Heart left ventricle (tissue), 16 donors: ENCODE measurements at places on chromosomes 11 and 22.

- DNase-seq, result no peak
Measured at GRCh38 chr22:24947881-24948280, 1.4 kb upstream of the LHFPL7 start.

GRCh38 chr22:18063306-18063705, 14.5 kb upstream of the PEX26 start:
- no peak for DNase-seq

GRCh38 chr11:82703796-82704195, 29.9 kb downstream of the FAM181B start:
- no peak for DNase-seq

DNA sequence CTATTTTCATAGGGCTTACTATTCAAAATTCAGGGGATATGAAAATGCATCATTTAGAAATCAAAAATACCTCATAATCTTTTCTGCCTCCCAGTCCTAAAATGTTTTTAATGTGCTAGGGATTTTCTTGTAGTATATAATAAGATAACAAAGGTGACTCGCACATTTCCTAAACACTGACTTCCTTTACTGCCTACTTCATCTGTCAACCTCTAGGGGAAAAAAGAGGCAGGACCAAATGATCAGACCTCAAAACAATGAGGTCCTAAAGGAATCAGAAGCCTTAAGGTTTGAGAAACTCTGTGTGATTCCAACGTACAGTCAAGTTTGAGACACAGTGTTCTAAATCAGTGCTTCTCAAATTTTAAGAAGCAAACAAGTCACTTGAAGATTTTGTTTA, 56.1 kb upstream of the POU2AF2 start:
- DNase-seq, result no peak

- no peak for DNase-seq
Measured at GRCh38 chr11:90845126-90845525, 622.3 kb upstream of the CHORDC1 start.

DNA sequence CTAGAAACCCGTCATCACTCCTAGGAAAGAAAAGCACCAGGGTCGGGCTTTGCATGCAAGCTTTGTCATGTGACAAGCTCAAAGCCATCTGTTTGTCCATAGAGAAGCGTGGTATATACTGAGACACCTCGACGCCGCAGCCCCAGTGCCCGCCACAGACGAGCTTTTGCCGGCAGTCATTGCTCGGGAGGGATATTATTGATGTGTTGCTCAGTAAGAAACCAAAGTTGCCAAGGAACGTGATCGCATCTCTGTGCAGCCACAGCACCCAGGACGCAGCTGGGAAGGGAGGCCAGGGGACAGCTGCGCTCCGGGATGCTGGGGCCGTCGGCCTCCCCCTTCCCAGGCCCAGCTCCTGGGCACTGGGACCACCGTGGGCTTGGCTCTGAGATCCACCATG, 89.5 kb upstream of the KCNQ1OT1 start:
- DNase-seq, result no peak

DNA sequence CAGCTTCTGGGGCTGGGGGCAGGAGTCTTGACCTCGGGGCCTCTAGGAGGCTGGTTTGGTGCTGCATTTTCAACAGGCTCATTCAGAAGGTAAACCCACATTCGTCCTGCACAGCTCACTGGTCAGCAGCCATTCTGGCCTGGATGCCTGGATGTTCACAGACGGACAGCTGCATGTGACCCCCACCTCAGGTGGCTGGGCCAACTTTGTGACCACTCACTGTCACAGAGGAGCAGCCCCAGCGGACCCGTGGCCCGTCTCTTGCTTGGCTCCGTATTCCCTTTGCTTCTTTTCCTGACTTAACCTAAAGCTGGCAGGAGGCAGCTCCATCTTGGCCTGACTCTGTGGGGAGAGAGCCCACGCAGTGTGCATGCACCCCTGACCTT, 8.2 kb downstream of the DGCR8 start:
- DNase-seq, result no peak

DNA sequence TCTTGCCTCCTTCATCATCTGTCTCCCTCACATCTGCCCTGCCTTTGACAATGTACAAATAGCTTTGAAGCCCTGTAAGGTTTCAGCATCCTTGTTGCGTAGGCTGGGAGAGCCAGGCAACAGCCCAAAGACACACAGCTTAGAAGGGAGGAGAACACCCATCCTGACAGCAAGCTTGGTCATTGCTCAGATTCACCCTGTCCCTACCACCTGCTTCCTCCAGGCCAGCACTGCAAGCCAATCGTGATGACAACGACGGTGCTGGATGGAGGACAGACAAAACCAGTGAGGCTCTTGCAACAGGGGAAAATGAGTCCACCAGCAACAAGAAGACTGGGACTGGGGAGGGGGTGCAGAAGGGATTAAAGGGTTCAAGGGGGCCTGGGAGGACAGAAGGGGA, 32.9 kb upstream of the CD5 start:
- no peak for DNase-seq

GRCh38 chr11:46493791-46494190, 100.0 kb downstream of the AMBRA1 start:
- no peak for DNase-seq

DNA sequence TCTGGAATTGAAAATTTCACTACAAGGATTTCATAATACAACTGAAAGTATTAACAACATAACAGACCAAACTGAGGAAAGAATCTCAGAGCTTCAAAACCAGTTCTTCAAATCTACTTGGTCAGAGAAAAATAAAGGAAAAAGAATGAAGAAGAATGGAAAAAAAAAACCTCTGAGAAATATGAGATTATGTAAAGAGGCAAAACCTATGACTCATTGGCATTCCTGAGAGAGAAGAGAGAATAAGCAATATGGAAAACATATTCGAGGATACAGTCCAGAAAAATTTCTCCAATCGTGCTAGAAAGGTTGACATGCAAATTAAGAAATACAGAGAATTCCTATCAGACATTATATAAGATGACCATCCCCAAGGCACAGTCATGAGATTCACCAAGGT, 23.4 kb upstream of the GPR83 start:
- DNase-seq, result no peak

DNA sequence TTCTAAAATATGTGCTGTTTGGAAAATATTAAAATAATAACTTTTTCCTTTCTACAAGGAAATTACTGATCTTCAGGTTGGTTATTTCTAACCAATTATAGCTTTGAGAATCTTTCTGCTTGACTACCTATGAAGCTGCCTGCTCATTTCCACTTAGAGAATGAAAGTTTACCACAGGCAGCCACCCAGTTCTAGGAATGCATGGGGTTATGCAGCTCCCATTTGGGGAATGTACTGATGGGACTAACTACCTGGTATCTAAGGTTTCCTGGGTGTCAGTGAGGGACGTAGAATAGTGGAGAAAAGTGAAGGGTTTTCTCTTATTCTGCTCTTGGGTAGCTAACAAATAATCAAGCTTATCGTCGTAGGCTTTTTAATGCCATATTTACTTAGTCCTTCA, 73.4 kb downstream of the DEUP1 start:
- no peak for DNase-seq

DNA sequence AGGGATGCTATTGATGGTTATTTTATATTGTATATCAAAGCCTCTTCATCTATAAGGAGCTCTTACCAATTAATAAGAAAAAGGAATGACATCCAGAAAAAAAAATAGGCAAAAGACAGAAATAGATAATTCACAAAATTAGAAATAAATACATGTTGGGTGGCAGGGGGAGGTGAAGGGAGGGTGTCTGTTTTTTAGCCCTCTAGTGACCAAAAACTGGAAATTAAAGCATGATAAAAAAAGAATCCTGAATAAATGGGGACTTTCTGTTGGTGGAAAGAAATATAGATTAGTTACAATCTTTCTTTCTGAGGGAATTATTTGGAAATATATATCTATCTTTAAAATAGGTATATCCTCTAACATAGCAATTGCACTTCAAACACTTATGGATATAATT, 42.0 kb upstream of the TTC36 start:
- no peak for DNase-seq

DNA sequence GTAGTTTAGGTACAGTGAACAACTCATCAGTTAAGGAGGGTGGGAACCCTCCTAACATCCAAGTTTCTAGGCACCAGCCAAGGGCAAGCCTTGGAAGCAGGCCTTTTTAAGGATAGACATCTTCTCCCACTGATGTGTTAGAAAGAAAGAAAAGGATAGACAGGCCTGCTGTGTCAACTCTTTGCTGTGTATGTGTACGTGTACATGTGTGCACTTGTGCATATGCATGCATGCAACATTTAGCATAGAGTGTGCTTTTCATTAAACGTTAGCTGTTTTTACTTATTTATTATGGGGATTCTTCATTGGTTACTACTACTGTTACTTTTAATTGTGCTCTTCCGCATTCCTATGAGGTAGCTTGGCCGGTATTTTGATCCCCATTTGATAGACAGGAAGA, 36.1 kb downstream of the RNF169 start:
- no peak for DNase-seq

DNA sequence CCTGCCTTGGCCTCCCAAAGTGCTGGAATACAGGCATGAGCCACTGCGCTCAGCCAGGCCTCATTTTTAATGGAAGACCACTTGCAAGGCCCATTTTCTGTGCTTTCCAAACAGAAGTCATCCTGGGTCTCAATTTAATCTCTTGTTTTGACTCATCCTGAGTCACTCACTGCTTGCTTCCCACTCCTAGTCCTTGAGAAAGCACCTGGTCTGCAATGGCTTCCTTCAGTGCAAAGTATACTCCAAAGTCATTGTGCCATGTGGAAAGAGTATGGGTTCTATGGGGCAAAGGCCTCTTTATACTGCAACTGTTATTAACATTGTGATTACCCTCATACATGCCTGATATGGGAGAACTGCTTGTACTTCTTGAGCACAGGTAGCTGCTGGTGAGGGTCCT, 18.3 kb upstream of the SLC5A1 start:
- no peak for DNase-seq

DNA sequence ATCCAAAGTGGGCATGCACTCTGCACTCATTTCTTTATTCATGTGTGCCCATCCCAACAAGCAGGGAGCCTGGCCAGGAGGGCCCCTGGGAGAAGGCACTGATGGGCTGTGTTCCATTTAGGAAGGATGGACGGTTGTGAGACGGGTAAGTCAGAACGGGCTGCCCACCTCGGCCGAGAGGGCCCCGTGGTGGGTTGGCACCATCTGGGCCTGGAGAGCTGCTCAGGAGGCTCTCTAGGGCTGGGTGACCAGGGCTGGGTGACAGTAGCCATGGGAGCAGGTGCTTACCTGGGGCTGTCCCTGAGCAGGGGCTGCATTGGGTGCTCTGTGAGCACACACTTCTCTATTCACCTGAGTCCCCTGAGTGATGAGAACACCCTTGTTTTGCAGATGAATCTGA, 129.3 kb upstream of the B3GAT1 start:
- DNase-seq, result no peak

DNA sequence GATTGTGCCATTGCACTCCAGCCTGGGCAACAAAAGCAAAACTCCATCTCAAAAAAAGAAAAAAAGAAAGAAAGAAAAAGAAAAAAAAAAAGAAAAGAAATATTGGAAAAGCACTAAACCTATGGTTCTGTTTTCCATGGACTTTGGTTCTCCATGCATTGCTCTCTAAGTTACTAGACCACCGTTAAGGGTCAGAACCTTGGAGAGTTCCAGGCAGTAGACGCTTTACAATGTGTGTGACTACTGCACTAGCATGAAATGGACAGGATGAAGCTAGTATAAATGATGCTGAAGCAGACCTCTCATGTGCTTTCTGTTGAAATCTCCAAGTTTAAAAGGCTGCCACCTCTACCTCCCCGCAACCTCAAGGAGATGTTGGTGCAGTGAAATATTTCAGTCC, 63.5 kb downstream of the SIK2 start:
- no peak for DNase-seq

GRCh38 chr22:26444777-26445176, 15.7 kb downstream of the ASPHD2 start:
- no peak for DNase-seq

DNA sequence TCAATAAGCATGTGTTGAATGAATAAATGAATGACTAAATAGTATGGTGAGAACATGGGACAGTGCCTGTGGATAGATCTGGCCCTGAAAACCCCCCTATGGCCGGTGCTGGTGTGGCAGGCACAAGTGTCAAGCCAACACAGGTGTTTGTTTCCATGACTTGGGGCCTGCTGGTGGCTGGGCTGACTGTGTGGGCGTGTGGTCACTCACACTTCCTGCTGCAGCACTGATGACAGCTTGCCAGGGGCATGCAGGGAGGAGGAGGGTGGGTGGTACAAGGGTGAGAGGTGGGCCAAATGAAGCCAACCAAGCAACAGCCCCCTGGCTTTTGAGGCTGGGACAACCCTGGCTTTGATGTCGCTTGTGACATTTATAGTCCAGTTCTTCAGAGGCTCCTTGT, 30.3 kb upstream of the ABCC8 start:
- DNase-seq, result no peak

DNA sequence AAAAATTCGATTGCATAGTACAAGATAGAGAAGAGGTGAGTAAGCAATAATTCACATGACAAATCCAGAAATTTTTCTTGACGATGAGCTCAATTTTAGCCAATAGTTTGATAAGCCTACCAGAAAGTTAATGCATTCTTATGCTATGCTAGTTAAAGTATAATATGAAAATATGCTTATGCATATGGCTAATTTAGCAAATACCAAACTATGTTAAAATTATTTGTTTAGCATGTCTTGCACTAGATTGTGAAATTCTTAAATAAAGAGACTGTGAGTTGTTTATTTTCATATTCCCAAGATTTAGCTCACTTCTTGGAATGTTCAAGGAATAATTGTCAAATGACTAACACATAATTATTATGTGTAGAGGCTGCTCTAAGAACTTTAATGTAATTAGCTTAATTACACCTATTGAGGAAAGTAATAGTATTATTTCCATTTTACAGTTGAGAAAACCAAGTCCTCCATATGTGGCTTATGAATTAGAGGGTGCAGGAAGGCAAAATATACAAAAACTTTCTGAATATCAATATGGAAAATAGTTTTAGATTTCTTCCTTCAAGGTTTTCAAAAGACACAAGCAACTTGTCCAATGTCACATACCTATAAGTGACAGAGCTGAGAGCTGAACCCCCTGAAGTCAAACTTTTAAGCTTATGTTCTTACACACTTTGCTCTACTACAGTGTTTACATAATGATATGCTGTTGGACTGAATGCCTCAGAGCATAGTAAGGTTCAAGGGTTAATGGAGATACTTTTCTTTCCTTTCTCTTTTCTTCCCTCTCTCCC, 45.9 kb upstream of the ARHGAP20 start:
- DNase-seq, result no peak

DNA sequence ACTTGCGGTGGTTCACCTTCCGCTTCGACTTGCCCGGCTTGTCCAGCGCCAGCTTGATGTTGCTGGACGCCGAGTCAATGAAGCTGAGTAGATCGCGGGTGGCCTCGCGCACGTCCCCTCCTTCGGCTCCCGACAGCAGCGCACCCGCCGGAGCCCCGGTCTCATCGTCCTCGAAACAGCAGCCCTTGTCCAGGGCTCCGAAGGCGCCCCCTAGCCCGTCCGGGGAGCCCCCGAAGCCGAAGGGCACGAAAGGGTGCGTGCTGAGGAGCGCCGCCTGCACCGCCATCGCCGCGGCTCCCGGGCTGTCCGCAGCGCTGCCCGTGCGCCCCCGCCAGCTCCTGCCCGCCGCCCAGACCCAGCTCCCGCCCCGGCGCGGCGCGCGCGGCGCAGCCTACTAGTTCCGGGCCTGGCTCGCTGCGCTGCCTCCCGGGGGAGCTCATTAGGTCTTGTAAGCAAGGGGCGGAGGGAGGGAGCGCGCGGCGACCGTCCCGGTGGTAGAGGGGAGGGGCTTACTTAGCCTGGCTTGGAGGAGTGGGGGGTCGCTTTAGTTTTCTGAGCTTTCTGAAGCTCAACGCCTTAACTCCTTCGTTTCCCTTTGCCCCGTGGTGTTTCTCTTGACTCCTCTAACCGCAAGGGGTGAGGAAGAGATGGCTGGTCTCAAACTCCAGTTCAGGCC, at the start of gene FAM181B:
TSS of gene FAM181B (minus strand) at position 421 of the 676 bp plus-strand sequence. CDS start at position 286, 135 bp downstream.
- peak; percentile 44 for DNase-seq

- DNase-seq, result no peak
Measured at GRCh38 chr11:9112075-9112474, 20.7 kb upstream of the SCUBE2 start.
